ENCODE measurements at places on chromosomes 4 and X.

DNA sequence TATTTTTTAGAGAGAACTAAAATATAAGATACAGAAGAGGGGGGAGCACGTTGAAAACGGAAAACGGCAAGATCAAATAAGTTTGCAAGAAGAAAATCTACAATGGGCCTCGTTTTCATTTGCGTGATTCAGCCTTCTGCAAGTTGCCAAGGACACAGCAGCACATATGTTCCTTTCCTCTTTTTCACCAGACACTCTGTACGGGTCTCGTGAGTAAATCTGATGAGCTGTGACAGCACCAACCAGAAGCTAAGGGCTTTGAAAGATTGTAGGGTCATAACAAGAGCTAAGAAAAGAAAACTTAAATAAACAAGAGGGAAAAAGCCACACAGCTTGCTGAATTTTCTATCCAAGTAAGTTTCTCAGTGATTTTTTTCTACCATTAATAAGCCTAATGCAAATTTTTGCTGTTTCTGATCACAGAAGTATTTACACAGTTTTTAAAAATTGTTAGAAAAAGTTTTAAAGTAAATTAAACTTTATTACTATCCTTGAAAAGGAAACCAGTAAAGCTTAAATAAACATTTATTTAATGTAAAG lies 63.4 kb downstream of the SCML2 start:
- no peak for DNase-seq

GRCh38 chrX:75968293-75968692 lies 183.2 kb upstream of the MAGEE2 start:
- no peak for DNase-seq

DNA sequence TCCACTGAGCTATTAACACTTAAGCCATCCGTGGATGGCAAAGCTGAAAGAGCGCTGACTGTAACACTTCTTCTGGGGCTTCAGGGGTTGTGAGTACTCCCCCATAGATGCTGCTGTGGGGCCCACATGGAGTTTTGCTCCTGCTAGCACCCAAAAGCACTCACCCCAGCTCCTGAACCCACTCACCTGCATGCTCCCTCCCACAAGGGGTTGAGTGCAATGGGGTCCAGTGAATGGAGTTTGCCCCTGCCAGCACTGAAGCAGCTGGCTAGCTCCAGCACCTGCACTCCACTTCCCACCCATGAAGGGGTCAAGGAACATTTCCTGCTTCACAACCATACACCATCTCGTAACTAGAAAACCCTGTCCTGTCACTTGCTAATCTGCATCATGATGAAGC lies 78.9 kb downstream of the IL21 start:
- no peak for DNase-seq

DNA sequence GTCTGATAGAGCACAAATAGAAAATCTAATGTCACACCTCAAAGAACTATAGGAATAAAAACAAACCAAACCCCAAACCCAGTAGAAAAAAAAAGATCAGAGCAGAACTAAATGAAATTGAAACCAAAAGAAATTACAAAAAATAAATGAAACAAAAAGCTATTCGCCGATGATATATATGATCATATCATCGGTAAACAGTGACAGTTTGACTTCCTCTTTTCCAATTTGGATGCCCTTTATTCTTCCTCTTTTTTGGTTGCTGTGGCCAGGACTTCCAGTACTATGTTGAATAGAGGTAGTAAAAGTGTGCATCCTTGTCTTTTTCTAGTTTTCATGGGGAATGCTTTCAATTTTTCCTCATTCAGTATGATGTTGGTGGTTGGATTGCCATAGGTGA lies 215.3 kb upstream of the AR start:
- DNase-seq: no peak

DNA sequence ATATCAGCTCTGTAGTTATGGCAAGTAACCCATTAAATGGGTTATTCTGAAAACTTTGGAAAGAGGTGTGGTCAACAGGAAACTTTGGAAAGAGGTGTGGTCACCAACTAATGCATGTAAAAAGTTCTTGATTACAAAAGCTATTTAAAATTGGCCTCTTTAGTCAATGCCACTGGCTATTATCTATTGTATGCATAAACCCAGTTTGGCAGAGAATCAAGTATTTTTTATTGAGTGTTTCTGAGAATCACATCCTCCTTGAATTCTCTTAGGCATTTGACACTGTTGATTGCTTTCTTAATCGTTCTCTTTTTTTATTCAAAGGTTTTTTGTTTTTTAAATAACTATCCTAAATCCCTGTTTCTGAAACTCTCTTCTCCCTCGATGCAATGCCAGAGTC lies 7.5 kb downstream of the P2RY4 start:
- no peak for DNase-seq

- no peak for DNase-seq
Observed at GRCh38 chr4:13530823-13531624, 13.3 kb downstream of the NKX3-2 start.

DNA sequence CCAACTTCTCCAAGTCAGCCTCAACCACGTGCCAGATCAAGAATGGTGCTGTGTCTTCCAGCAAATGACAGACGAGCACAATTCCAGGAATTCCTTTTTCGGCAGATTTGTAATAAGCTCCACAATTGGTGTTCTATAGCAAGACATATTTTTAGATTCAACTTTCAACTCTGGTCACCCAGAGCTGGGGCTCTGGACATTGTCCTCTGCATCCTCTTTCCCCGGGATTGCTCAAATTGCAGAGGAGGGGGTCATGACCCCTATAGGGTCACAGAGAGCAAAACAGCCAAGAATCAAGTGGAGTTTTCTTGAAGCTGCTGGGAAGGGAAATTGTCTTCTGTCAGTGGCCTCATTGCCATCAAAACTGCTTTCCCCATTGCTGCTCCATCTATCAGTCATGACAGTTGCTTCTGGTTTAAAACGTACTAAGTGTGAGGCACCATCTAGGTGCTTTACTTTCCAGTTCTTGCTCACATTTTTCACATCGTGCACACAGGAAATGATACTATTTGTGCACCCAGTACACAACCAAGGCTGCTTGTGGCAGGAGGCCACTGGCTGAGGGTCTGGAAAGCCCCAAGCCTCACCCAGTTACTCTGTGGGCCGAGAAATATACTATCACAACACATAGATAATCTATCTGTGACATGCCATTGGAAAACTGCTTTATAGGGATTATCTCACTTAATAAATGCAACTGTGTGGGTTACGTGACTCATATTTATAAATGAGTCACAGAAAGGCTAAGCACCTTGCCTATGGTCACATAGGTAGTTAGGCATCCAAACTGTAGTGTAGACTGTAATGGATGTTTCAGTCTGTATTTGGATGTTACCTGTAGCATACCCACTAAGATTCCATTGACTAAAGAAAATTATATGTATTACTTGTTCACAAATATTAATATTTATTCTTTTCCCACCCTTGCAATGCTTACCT lies 91.7 kb upstream of the PHOX2B start:
- DNase-seq: no peak

DNA sequence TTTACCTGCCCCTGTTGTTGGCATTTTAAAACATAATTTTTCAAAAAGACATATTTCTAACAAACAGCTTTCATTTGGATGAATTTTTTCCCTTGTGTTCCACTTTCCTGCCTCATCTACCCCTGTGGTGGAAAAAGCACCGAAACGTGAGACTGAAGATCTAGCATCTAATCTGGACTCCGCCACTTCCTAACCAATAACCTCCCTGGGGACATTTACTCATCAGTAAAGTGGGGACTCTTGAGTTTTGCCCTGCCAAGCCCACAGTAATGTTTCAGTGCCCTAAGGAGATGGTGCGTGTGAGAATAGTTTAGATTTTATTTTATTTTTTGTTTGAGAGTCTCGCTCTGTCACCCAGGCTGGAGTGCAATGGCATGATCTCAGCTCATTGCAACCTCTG lies 56.7 kb downstream of the ADGRG2 start:
- DNase-seq: no peak

- DNase-seq: no peak
Observed at GRCh38 chr4:87007528-87008446, 73.0 kb downstream of the AFF1 start.

- DNase-seq: no peak
Observed at GRCh38 chrX:106730401-106730800, 3.9 kb downstream of the RNF128 start.

- no peak for DNase-seq
Observed at GRCh38 chr4:141638230-141638629, 1.8 kb downstream of the IL15 start.

GRCh38 chr4:80611678-80611979 lies 276.1 kb downstream of the CFAP299 start:
- no peak for DNase-seq

- DNase-seq: no peak
Observed at GRCh38 chr4:143597276-143597675, 83.8 kb downstream of the SMARCA5 start.

DNA sequence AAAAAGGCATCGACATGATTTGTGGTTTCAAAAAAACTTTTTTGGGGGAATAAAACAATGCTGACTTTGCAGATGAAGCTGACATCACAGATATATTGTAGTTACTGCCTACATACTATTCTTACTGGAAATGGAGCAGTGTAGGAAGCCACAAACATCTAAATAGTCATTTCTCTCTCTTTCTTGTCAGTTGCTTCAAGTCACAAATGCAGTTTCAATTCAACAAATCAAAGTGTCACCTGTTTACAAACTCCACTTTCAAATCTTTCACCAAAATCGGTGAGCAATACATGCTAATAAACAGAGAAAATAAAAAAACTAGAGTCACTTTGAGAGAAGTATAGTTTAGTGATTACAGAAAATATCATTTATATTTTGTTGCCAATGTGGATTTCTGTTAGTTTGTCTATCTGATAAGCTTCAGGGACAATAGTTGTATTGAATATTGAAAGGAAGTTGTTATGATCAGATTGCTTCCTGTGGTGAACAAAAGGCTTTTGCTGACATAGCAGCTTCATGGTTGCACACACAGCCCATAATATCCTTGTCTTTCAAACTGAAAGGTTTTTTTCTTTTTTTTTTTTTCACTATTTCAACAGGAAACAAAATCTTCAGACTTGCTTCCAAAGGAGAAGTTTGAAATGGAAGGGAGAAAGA lies 49.7 kb upstream of the PTPN13 start:
- DNase-seq: no peak

- no peak for DNase-seq
Observed at GRCh38 chr4:128461291-128462102, 173.9 kb upstream of the PGRMC2 start.

DNA sequence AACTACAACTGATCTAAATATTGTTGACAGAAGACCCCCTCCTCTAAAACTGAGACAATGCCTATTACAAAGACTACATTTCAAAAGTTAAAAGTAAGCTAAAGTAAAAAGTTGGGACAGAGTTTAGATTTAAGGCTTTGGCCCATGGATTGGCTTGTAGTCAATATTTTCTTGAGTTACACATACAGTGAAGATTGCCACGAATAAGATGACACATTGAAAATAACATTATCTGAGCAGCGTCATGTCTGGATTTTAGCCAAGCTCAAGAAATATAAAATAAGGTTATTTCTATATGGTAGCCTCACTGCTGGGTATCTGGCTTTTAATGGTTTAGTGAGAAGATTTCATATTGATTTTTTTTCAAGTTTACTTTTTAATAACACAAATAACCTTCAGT lies 266.2 kb upstream of the LDB2 start:
- DNase-seq: no peak

DNA sequence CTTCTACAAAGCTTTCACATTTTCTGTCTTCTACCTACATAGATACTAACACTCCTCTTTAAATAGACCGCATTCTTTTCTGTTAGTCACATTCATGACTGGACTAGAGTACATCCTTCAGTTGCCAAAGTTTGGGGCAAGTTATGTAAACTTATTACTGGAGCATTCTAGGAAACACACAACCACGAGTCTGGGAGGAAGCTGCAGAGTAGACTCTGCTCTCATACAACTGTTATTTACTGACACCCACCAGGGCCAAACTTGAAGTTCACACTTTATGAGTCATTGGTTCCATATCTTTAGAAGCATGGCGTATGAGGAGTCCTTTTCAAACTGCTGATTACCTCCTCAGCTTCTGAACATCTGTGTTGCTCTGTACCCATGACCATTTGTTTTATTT lies 87.0 kb downstream of the RNF150 start:
- no peak for DNase-seq

DNA sequence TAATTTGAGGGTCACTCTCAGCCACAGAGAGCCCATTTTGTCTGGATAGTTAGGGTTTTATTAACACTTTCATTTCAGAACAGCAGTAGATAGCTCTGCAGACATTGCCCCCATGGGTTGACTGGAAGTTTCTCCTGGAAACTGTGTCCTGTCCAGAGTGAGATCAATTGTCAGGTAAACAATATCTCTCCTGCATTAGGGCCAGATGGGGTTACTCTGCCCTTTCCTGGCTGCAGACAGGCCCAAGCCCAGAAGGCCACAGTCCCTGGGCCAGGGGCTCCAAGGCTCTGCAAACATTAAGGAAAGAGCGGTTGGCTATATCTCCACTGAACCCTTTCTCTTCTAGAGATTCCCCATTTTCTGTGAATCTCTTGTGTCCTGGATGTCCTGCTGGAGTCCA lies 436.8 kb upstream of the PRKX start:
- no peak for DNase-seq

DNA sequence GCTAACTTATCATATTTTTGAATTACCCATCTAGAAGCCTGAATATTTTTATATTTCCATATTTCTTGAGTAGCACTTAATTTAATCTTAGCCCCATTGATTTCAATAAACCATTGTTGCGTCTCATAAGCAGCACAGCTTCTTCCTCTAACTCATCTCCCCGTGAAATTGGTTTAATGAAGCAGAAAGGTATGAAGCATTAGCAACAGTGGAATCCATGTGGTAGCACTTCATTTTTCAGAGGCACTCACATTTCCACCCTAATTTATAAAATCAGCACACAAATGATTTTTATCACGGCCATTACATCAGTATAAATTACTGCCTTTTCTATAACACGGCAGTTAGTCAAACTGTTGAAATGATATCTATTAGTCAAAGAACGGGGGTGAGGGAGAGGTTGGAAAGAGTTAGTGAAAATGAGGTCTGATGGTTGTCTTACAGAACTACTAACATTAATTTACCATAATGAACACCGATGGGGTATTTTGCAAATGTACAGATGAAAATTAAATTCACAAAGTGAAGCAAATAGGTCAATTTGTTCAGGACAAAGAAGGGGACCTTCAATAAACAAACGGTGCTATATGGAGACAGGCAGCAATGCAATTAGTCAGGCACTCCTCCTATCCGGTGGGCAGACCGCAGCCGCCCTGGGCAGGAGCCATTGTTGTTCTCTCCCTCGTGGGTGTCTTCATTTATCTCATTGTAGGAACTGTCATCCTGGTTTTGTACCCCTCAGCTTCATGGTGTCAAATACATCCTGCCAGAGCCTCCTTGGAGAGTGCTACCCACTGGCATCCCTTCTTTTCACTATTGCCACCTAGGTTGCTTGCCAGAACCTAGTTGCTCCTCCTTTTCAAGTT lies 205.7 kb downstream of the SOX3 start:
- no peak for DNase-seq

- DNase-seq: no peak
Observed at GRCh38 chr4:2432991-2433530, 14.3 kb downstream of the CFAP99 start.

GRCh38 chrX:115449742-115450141 lies 111.2 kb upstream of the PLS3 start:
- DNase-seq: no peak

DNA sequence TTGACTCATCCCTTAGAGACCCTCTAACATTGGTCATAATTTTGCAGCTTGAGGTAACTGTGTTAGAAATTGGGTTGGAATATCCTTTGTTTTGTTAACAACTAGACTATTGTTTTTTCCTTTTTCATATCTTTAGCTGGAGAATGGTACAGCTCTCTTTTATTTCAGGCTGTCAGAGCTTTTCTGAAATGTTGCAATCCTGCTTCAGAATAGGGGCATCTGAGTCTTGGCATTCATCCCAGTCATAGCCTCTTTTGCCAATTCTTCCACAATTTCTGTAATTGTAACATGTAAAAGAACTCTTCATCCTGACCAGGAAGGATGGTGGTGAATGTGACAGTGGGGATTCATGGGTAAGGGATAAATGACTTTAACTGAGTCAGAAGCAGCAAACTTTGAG lies 128.7 kb downstream of the FHIP1A start:
- no peak for DNase-seq
